GM03348 (cell line): ENCODE measurements at places on chromosomes 11 and 22.

- no peak for DNase-seq
These were observed 18.1 kb downstream of the DRD4 start for GRCh38 chr11:655036-655726.

DNA sequence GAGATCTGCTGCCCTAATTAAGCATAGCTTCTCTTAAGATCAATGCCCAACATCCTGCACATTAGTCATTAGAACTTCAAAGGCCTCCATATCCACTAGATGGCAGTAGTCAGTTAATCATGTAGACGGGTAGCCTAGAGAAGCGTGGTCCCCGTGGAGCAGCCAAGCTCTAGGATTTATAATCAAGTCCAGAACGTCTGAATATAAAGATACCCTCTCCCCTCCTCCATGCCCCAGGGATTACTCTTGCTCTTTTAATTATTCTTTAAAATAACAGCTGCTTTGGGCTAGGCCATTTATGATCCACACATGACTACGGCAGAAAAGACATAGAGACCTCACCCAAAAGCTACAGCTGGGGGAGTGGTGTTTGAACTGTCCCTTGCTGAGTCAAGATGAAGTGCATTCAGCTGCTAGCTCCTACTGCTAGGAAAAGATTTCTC, 327.6 kb upstream of the PLET1 start:
- peak; percentile 88 for DNase-seq

DNA sequence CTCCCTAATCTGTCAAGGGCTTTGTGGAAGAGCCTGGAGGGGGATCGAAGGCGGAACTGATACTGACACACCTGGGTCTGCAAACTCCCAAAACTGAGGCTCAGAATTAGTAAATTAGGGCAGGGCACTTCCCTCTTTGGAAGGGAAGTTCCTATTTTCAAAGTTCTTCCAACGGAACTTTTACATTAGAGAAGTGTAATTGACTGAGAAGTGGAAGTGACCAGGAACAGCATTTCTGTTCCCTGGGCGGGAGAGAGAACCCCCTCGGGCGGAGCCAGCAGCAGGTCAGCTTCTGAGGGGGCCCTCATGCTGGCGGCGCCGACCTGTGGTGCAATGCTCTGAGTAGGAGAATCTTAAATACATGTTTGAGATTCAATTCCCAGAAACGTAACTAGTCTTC, 1.1 kb upstream of the CBL start:
- DNase-seq: no peak

GRCh38 chr11:75341612-75342011, 9.8 kb downstream of the ARRB1 start:
- DNase-seq: no peak

- peak; percentile 23 for DNase-seq
These were observed 29.4 kb upstream of the SLN start for GRCh38 chr11:107741044-107741823.

- no peak for DNase-seq
These were observed 6.6 kb upstream of the MMP27 start for GRCh38 chr11:102712137-102712536.

GRCh38 chr11:127114035-127114434, 113.5 kb upstream of the KIRREL3 start:
- DNase-seq: no peak

DNA sequence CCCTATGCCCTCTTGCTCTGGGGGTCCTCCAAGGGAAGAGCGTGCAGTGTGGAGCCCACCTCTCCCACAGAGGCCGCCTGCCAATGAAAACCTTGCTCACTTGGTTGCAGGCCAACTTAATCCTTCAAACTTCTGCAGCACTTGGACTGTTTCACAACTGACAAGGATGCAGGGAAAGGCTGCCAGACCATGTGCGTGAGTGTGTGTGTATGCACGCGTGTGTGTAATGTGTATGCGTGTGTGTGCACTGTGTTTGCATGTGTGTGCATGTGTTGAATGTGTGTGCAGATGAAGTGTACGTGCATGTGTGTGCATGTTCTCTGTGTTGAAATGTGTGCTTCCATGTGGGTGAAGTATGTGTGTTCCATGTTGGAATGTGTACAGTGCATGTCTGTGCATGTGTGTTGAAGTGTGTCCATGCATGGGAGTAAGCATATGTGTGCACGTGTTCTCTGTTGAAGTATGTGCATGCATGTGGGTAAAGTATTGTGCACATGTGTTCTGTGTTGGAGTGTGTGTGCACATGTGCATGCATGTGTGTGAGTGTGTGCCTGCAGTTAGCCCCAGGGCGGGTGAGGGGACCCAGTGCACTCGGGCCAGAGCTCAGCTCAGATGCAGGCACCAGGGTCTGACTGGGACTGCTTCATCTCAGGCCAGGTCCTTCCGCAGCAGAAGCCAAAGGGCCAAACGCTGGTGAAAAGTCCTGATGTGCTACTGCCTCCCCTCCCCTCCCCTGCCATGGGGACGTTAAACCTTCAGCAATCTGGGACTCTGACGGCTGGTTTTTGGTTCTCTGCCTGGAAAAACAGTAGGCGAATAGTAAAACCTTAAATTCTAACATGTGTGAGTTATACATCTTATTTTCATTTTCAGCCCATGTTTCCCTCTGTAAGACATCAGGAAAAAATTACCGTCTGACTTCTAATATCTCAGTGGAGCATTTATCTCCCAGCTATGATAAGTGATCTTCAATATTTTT, 72.0 kb downstream of the FLI1 start:
- DNase-seq: no peak

DNA sequence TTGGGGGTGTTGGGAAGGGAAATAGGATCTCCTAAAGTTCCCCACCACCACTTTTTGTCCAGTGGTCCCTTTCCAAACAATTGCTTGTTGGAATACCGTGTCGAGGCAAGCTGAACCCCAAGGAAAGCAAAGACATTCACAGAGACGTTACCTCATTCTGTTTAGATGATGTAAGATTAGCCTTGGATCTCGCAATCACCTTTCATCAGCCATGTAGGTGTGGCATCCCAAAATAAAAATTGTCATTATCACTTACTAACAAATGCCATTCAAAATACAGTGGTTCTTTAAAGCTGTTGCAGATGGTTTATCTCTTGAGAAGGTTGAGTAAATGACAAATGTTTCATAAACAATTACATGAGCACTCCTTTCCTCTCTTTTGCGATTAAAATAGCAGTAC, 86.5 kb upstream of the SLC25A18 start:
- no peak for DNase-seq

- no peak for DNase-seq
These were observed 65.5 kb upstream of the THY1 start for GRCh38 chr11:119488256-119488995.

- DNase-seq: no peak
These were observed 226.8 kb downstream of the BLID start for GRCh38 chr11:121889186-121889585.

DNA sequence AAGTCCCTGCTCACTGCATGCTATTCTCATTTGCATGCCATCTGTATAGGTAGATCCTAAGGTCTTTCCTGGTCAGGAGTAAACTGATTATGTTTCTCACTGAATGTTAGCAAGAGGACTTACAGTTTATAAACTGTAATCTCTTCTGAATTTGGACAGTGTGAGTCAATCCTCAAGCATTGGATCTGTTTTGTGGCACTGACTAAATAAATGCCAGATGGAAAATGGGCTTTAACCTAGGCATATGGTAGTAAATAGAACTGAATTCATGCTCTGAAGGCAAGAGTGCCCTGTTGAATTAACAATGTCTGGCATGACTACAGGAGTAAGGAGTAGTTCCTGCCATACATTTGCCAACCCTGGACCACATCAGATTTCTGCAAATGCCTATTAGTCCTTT, 11.4 kb downstream of the FAM181B start:
- DNase-seq: peak; percentile 28

DNA sequence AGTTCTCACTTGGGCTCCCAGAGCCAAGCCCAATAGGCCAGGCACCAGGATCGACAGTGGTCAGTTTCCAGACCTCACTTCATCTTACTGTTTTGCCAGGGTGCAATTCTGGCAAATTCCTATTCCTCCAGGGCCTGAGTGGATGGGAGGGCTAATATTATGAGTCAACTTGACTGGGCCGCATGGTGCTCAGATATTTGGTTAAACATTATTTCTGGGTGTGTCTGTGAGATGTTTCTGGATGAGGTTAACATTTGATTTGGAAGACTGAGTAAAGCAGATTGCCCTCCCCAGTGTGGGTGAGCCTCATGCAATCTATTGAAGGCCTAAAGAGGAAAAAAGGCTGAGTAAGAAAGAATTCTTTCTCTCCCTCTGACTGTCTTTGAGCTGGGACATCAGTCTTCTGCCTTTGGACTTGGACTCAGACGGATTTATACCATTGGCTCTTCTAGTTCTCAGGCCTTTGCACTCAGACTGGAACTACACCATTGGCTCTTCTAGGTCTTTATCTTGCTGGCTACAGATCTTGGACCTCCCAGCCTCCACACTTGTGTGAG, 132.9 kb upstream of the ZBED5 start:
- peak; percentile 27 for DNase-seq

GRCh38 chr22:39706376-39707140, 136.0 kb downstream of the CACNA1I start:
- DNase-seq: no peak

- DNase-seq: no peak
These were observed 141.7 kb downstream of the COMMD9 start for GRCh38 chr11:36147491-36147890.

- DNase-seq: no peak
These were observed 68.1 kb downstream of the CDKN1C start for GRCh38 chr11:2817431-2817830.

GRCh38 chr22:28992565-28993356, 68.9 kb downstream of the C22orf31 start:
- no peak for DNase-seq

DNA sequence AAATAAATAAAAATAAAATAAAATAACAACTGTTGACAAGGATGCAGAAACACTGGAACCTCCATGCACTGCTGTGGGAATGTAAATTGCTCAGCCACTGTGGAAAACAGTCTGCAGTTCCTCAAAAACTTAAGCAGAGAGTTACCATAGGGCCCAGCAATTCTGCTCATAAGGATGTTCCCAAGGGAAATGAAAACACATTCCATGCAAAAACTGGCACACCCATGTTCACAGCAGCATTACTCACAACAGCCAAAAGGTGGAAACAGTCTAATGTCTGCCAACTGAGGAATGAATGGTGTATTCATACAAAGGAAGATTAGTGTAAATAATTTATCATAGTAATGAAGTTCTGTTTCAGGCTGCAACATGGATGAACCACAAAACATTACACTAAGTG, 3.2 kb upstream of the KRTAP5-10 start:
- no peak for DNase-seq

DNA sequence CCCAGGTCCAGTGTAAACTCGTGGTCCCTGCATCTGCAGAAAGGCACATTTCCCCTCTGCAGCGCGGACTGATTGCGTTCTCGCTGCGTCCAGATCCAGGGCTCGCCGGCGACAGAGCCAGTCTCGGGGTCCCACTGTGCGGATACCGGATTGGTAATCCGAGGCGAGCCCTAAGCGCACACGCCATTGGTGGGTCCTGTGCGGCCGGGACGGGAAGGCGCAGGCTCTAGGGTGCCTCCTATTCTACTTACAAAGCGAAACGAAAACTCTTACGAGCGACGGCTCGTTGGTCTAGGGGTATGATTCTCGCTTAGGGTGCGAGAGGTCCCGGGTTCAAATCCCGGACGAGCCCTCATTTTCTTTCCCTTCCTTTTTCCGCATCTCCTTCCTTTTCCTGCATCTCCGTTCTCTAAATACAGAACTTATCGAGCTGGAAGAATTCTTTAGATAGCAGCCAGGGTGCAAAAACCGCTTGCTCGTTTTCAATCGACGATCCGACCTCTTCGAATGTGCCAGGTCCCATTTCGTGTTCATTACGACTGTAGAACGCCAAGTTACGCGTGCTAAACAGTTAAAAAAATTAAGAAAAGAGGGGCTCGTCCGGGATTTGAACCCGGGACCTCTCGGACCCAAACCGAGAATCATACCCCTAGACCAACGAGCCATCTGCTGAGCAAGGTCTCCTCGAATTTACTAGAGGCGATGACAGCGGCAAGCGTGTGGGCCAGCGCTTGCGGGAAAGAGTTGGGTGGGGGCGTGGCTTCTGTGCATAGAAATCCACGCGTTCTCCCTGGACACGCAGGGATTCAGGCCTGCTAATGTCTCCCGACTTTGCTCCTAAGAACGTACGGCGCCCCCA, 29.2 kb upstream of the WNT11 start:
- peak; percentile 97 for DNase-seq

DNA sequence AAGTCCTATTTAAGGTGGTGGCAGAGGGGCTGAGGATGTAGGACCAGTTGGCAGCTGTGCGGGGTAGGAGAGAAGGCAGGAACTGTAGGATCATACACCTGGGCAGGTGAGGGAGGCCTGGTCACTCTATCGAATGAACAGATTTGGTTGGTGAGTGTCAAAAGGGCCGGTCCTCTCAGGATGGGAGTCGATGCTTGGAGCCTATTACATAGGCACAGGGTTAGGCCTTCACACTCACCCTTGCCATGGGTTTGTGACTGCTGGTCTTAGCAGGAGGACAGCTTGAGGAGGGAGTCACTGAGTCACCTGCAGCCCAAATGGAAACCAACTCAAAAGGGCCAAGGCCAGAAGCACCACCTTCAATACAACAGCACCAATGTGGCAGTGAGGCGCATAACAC, 80.2 kb upstream of the NARS2 start:
- DNase-seq: no peak

GRCh38 chr22:19082793-19083192, 39.4 kb downstream of the DGCR2 start:
- no peak for DNase-seq

DNA sequence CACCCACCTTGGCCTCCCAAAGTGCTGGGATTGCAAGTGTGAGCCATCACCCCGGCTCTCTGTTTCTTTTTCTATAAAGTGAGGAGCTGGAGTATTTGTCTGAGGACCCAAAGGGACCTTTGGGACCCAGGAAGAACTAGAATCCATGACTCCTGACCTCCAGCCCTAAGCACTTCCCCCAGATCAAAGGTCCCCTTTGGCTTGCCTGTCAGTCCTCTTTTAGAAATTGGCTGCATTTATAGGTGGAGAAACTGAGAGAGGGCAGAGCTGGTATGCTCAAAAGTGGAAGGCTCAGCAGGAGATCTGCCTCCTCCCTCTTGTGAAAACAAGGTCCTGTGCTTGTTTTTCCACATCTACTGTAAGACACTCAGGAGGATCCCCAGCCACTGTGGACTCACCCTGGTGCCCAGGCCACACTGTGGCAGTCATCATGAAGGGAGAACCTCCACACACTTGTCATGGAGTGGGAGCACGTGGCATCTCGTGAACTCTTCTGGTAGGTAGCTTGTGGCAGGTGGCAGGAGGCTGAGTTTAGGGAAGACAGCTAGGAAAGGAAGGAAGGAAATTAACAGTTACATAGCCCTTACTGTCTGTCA, 12.4 kb upstream of the PLEKHA7 start:
- DNase-seq: no peak

- no peak for DNase-seq
These were observed 361.7 kb downstream of the INSC start for GRCh38 chr11:15476371-15476917.
